ENCODE measurements at places on chromosomes 3 and 15. TPM values are rescaled to one million over a fixed set of nuclear protein-coding genes. Genes with fewer than 3 reads are reported as not detected.

Gene ETV5
- total RNA-seq: 84.8 TPM

Gene SLC51B
- not detected for total RNA-seq

Gene TMEM266
- total RNA-seq: 7.9 TPM

Gene COLQ
- 13.1 TPM for total RNA-seq

Gene ABI3BP
- 21.6 TPM for total RNA-seq

Gene NRG4
- total RNA-seq: 10.8 TPM

Gene CRABP1
- 9.1 TPM for total RNA-seq

Gene KLHL40
- total RNA-seq: not detected

Measured in dorsolateral prefrontal cortex (tissue), 122 donors.